ENCODE measurements at places on chromosomes 4 and X.

DNA sequence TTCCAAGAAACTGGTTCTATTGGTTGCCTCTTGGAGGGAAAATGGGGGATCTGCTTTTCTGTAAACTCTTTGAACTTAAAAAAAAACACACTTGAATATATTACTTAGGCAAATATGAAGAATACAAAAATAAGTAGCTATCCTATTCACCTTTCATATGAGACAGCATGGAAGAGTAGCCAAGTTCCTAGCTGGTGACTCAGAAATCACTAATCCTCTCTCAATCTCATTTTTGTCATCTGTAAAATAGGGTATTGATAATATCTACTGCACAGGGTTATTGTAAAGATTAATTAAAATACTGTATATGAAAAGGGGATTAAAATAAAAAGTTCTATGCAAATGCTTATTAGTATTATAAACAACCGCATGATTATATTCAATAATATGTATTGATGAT lies 12.7 kb downstream of the MGARP start:
- no peak for DNase-seq

- no peak for DNase-seq
These were observed 34.7 kb downstream of the LONRF3 start for GRCh38 chrX:119009071-119009470.

DNA sequence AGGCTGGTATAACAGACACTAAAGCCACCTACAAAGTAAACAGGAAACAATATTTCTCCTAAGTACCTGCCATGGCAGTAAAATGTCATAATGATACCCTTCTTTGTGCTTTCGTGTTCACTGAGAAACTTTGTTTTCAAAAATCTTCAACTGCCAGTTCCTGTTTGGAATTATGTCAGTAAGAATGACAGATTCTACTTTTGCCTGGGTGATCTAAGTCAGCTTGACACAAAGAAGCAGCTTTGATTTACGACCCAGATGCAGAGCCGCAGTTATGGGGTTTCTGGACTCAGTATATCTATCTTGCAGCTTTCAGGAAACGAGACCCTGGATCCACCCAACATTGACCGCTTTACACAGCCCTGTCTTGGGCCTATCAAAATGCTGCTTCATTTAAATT lies 71.2 kb downstream of the SNX25 start:
- DNase-seq = no peak

DNA sequence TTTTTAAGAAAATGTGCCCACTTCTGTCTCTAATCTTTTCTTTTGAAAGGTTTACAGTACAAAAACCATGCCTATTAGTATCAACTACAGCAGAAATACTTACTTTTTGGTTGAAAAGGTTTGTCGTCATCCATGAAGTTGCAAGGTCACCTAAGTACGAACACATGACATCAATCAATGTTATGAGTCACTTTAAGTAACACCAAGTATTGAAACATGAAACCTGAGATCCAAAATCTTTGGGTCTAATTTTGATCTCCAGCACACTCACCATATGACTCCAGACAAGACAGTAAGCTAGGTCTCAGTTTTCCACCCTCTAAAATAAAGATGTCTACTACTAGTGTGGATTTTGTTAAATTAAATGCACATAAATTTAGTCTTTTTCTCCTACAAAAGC lies 8.4 kb downstream of the ZNF280C start:
- no peak for DNase-seq
